A549 (cell line): ENCODE measurements at places on chromosomes 12 and 14.
A peak's percentile ranks its signal among the peaks of the same experiment; 100 is the strongest.

DNA sequence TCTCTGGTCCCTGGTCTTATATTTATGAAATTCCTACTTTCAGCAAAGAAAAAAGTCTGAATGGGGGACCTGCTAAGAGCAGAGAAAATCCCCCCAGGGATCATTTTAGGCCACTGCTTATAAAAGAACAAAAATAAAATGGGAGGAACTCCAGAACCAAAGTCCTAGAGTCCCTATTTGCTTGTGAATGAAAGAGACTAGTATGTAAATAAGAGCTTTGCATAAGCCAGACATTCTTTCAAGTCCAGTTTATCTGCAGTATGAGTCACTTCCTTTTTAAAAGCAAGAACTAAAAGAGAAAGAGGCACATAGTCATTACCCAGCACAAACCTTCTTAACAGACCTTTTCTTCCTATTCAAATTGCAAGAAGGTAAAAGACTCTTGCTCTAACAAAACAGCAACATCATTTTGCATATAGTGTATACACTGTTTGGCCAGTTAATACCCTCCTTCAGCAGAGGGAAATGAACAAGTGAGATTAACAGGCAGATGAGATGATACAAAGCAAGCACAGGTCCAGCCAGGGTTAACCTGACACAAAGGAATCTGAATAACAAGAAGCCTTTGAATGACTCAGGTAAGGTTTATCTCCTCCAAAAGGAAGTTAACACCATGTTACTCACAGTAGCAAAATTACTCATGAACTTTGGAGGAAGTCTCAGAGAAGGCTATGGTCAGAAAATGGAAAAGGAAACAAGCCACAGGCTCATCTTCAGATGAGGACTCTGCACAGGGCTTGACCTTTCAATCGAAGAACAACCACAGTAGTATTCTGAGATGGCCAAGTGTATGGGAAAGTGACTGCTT lies 87.3 kb downstream of the PHLDA1 start:
- peak; percentile 51 for DNase-seq

DNA sequence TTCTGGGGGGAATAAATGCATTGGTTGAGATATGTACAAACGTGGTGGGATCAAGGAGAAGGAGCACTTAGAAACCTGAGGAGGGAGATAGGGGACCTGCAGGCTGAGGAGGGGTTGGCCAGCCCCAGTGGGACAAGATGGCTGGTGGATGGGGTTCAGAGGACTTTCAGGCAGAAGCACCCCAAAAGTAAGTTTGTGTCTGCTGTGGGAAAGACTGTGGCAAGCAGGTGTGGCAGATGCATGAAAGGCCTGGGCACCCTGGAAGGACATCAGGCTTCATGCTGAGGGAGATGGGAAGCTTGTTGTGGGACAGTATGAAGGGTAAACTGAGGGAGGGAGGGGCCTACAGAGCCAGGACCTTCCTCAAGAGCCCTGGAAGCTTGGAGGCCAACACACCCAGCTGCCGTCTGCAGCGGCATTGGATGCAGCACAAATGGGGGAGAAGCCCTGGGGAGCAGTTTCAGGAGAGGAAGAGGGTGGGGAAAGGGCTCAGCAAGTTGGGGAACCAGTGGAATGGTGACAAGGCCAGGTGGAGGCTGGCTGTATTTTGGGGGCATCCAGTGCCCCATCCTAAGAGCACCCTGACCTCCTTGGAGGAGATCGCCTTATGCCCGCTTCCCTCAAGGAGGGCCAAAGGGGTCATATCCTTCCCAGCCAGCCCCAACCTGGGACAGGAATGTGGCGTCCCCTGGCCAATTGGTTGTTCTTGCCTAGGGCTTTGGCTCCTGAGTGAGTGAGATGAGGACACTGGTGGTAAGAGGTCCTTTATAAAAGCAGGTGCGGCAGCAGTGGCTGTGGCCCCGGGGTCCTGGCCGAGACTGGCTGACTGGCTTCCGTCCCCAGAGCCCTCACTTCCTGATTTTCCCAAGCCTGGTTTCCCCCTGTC lies 20.7 kb downstream of the NFKBIA start:
- DNase-seq: no peak

GRCh38 chr14:66910311-66910840 lies 278.9 kb upstream of the GARIN2 start:
- no peak for DNase-seq

DNA sequence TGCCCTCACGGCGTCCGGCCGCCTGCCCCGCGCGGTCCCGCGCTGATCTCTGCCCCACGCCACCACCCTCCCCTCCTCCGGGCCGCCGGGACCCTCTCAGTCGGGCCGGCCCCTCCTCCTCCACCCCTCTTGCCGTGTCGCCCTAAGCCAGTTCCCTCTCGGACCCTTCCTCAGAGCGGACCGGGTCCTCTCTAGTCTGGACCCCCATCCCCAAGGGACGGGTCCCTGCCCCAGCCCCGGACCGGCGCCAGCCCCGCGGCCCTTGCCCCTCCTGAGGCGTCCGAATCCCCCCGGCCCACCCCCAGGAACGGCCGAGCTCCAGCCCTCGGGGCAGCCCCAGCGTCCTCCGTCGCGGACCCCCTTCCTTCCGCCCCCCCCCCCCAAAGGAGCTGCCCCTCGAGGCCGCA lies 485 bp downstream of the PPP4R4 start:
- DNase-seq: no peak

GRCh38 chr12:120847392-120847791 lies 56.8 kb downstream of the SPPL3 start:
- no peak for DNase-seq

DNA sequence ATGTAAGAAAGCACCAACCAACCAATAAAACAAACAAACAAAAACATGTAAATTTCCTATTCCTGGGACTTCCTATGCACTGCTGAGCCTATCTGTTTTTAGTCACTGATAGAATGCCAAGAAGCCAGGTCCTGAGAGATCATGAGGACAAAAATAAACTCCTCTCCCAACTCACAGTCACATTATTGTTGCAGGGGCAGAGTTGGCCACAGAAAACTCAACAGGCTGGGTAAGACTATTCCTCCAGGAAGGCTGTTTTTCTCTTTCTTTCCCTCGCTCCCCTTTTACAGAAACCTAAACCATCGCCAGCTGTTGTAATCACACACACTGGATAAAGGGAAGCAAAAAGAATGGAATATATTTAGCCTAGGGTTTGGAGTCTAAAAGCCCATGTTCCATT lies 55.8 kb upstream of the METAP2 start:
- no peak for DNase-seq

DNA sequence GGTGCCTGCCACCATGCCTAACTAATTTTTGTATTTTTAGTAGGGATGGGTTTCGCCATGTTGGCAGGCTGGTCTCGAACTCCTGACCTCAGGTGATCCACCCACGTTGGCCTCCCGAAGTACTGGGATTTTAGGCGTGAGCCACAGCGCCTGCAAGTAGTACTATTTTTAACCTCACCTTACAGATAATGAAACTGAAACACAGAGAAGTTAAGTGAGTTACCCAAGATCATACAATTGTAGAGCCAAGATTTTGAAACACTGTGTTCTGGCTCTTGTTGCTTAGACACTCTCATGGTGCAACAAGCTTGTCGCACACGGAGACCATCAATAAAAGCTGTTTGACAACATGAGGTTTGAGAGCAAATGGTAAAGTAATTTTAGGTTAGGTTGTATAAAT lies 159.1 kb upstream of the LMNTD1 start:
- no peak for DNase-seq

DNA sequence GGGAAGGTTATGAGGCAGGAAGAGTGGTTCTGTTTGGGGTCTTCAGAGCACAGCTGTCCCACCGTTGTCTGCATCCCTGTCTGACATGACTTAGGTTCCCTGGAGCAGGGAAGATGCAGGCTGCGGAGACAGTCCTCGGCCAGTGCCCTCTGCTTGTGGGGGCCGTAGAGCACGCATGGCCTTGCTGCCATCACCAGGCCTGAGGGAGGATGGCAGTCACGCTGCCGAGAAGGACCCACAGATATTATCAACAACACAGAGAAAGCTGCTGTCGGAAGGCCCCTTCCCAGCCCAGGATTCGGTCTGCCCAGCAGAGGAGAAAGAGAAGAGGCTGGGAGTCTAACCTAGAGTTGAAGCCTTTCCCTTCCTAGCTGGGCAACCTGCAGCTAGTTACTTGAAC lies 35.0 kb downstream of the ERH start:
- peak; percentile 14 for DNase-seq

DNA sequence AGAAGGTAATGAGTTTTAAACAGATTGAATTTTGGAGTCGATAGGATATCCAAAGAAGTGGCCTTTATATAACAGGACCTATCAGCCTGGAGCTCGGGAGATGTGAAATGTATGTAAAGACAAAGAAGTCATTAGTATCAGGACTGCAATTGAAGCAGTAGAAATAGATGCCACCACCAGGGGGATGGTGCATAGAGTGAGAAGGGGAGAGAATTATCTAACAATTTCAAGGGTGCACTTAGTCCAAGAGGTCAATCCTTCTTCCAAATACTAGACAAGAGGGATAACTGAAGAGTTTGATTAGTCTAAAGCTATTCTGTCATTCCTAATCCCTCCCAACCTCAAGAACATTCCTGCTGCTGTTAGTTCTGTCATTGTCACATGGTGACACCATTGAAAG lies 127.8 kb downstream of the CFAP54 start:
- peak; percentile 10 for DNase-seq
